ENCODE measurements at places on chromosomes 3 and 15. TPM values are rescaled to one million over a fixed set of nuclear protein-coding genes. Genes with fewer than 3 reads are reported as not detected.

- no peak for DNase-seq
Measured at GRCh38 chr3:192481638-192482037, 245.7 kb downstream of the FGF12 start.

GRCh38 chr3:39038165-39038564 lies 13.6 kb downstream of the SCN11A start:
- no peak for DNase-seq

DNA sequence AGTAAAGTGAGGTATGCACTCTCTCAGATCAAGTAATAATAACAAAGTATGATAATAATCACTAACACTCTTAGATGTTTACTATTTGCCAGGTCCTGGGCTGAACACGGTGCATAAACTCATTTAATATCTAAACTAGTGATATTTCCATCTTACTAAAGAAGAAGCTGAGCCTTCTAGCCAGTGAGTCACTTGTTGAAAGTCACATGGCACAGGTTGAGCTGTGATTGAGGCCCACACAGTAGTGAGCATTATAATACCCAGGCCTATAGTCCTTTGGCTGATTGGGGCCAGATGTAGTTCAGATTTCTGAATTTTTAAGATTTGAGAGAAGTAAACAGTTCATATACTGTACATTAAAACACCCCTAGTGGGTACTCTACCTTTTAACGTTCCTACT lies 93.2 kb upstream of the CCDC80 start:
- no peak for DNase-seq

DNA sequence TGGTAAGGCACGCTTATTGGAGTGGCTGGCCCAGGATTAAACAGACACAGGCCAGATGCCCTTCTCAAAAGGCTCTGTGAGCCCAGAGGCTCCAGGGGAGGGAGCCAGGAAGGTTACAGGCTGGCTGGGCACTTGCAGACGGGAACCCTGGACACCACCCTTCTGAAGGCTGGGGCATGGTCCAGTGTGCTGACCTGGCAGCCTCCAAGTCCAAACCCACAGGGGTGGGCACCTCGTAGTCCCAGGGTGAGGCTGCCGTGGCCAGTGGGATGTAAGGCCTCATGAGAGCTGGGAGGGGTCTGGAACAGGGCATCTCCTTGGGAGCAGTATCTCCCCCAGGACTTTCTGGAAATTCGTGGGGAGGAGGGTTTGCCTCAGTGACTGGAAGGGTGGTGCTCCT lies 19.6 kb downstream of the EFCC1 start:
- no peak for DNase-seq

Gene FETUB
- total RNA-seq, result not detected

Gene MUC20
- total RNA-seq, result 71.8 TPM

- DNase-seq, result no peak
Measured at GRCh38 chr15:50050986-50051743, 67.9 kb downstream of the ATP8B4 start.

GRCh38 chr3:33687406-33688010 lies 30.5 kb downstream of the CLASP2 start:
- DNase-seq, result no peak

Gene BCL2A1
- 21.5 TPM for total RNA-seq

- no peak for DNase-seq
Measured at GRCh38 chr15:88255484-88256278, 858 bp downstream of the NTRK3 start.

- DNase-seq, result no peak
Measured at GRCh38 chr3:143410259-143410658, 290.7 kb downstream of the CHST2 start.

DNA sequence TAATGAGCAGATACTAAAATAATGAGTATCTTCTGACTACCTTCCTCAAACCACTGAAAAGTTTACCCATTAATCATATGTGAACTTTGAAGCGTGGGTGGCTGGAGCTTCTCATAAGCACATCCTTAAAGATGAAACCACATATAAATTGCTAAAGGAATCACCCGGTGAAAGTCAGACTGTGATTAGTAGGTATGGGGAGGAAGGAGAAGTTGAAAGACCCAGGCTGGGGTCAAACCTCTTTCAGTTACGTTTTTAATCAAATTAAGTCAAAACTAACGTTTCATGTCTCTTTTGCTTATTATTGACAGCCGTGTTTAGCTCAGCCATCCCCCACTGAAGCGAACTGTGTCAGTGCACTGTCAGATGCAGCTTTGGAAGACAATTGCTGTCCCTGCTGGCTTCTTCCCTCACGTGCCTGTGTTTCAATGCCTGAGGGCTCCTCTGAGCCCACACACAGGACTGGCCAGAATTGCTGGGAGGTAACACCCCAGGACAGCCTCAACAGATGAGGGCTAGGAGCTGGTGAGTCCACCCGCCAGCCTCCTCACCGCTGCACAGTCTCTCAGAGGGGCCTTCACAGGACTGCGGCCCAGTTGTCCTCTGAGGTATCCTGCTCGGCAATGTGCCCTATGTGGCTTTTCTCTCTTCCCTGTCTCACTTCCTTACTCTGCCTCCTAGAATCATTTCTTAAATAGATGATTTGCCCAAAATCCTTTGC lies 29.3 kb upstream of the SH3BP5 start:
- no peak for DNase-seq

Gene IQCH
- total RNA-seq, result 0.83 TPM

DNA sequence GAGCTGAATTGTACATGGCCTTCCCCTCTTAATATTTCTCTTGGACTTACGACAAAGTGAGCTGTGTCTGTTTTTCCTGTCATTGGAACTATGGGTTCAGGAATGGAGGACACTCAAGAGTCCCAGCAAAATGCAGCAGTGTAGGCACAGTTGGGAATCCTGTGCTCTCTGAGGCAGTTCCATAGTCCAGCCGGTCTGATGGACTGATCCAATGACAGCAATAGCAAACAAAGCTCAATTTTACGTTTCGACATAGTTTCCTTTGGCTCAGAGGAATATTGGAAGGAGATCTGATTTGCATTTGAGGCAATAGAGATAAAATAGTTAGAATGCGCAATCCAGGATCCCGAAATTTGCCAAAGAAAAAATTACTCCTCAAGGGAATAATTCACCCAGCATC lies 276.9 kb upstream of the CNTN3 start:
- no peak for DNase-seq

Gene ACTC1
- total RNA-seq, result not detected

Gene RPSA
- 418 TPM for total RNA-seq
